Fibroblast of the aortic adventitia (primary cell): ENCODE measurements at places on chromosomes 3 and 15.

GRCh38 chr3:3589715-3590130, 209.5 kb upstream of the LRRN1 start:
- DNase-seq, result no peak

- no peak for DNase-seq
Observed at GRCh38 chr15:95228856-95229555, 997.6 kb downstream of the MCTP2 start.

- no peak for DNase-seq
Observed at GRCh38 chr3:9037144-9037711, 74.0 kb upstream of the RAD18 start.

GRCh38 chr3:140219923-140220452, 285.0 kb downstream of the CLSTN2 start:
- DNase-seq, result no peak

DNA sequence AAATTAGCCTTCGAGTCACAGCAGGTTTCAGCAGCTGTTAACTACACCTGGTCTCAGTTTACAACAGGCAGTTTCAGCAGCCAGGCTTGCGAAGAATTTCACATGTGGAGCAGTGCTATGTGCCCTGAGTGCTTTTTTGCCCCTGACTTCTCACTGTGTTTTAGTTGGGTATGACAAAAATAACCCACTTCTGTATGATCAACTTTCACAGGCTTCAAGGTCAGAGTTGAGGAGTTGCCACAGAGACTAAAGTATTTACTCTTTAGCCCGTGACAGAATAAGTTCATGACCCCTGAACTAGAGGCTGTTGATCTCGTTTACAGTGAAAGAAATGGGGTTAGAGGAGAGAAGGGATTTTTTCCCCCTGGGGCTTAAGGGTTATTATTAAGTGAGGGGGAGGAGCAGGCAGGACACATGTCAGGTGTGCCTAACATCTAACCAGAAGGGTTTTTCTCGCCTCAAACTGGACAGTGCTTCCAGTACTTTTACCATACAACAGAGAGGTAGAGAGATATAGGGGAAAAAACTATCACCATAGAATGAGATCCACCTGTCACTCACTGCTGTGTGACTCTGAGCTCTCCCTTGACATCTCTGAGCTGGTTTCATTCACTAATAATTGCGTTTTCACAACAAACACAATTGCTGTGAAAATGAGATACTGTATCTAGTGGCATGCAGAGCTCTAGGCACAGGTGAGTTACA, 14.0 kb upstream of the TOPBP1 start:
- no peak for DNase-seq
